ENCODE measurements at places on chromosomes 2 and 18.

DNA sequence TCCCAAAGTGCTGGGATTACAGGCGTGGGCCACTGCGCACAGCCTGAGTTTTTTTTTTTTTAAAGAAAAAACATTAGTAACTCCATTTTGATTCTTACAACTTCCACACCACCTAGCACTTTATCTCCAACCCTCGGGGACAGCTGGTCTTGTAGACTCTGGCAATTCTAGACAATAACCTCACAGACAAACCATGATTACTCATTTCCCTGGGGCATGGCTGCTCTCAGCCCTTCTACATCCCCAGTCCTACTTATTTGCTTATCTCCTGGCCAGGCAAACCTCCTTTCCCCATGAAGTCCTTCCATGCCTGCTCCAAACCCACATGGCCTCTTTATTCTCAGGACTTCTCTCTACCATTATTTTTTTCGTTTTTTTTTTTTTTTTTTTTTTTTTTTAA lies 91.1 kb downstream of the ACTR3 start:
- DNase-seq: no peak

- no peak for DNase-seq
These were observed 18.3 kb downstream of the IL1B start for GRCh38 chr2:112818094-112818902.

DNA sequence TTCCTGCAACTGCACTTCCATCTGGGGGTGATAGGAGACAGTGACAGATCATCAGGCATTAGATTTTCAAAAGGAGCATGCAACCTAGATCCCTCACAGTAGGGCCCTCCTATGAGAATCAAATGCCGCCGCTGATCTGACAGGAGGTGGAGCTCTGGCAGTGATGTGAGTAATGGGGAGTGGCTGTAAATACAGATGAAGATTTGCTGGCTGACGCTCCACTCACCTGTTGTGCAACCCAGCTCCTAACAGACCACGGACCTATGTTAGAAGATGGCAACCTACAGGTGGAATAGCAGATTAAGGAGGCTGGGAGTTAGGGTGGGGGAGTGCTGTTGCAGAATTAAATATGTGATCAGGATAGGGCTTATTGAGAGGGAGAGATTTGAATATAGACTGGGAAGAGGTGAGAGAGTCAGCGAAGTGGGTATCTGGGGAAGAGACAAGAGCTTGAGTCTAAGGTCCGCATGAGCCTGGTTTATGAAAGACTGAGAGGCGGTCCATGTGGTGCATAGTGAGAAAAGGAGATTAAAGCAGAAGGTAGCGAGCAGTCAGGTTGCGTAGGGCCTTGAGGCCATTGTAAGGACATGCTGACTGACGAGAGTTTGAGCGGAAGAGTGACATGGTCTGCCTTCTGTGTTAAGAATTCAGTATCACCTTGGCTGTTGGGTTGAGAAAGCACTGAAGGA lies 31.3 kb upstream of the TOGARAM2 start:
- DNase-seq: no peak

- DNase-seq: no peak
These were observed 34.4 kb downstream of the PLEKHA3 start for GRCh38 chr2:178514664-178515063.

GRCh38 chr2:217626926-217627325 lies 375.9 kb downstream of the TNS1 start:
- no peak for DNase-seq

DNA sequence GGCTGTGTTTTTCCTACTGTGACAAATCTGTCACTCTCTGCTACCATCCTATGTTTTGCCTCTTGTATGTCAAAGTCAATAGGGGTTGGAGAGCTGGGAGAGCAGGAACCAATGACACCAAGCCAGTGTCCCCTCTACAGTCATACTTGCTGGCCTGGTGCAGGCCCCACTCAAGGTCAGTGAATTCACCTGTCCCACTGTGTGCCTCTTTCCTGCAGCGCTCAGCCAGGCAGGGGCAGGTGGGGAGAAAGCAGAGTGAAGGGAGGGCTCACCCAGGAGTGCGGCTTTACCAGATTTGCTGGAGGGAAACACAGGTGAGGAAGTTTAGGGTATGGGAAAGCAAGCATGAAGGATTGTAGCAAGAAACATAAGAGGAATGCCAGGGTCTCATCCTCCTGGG lies 114.5 kb downstream of the GYPC start:
- DNase-seq: no peak

GRCh38 chr2:85066874-85067351 lies 66.3 kb upstream of the TCF7L1 start:
- no peak for DNase-seq

- no peak for DNase-seq
These were observed 67.3 kb downstream of the PRPF40A start for GRCh38 chr2:152649997-152650396.
